Vagina (tissue), 2 donors: ENCODE measurements at places on chromosomes 5 and 9.

DNA sequence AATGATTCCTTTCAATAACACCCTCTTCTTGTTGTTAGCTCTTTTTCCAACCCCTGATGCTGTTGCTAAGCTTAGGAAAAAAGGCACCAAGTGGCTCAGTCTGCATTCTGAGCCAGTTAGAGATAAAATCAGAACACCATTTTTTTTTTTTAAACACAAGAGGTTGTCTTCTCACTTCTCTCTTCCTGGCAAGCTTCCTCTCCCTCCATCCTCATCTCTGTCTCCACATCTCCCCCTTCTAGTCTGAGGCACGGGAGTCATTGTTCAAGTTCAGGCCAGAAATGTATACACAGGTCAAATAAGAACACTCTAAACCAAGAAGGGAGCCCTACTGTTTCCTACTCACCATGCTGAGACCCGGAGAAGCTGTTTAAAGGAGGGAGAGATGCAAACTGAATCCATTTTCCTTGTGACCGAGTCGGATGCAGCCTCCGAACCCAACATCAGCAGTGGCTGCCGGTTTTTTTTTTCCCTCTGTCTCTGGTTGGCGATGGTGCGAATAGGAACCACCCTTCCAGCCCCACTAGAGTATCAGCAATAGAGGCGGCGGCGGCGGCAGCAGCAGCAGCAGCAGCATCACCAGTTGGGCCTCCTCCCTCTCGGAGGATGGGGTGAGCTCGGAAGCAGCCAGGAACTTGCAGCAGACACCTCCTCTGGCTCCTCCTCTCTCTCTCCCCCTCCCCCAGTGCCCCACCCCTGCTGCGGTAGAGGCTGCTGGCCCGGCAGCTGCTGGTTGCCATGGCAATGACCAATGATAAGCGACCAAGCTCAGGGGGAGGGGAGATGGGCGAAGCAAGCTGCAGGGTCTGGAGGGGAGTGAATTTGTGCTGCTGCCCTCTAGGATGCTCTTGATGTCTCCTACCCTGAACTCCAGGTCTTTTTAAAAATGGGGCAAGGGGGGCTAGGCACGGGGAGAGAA lies at the start of gene JAKMIP2:
Gene JAKMIP2 (minus strand): TSS at position 619 of the 919 bp plus-strand sequence. CDS start 110,922 bp downstream, outside the sequence.
- H3K36me3 ChIP-seq, result no peaks in the 10 kb centered on the region
- H3K27ac ChIP-seq, result no peak within 1 kb of the TSS
- DNase-seq, result no peak
- H3K27me3 ChIP-seq, result no peaks in the 10 kb centered on the region
- H3K4me1 ChIP-seq, result no peaks in the 10 kb centered on the region

- H3K4me1 ChIP-seq, result peaks cover 6% of the 10 kb centered on the region
- no peak for DNase-seq
- H3K4me3 ChIP-seq, result no peak overlapping the region
- H3K36me3 ChIP-seq, result no peaks in the 10 kb centered on the region
Measured at GRCh38 chr5:132176987-132177386, 50.7 kb downstream of the P4HA2 start.

GRCh38 chr9:127734247-127734746 lies 797 bp downstream of the TOR2A start:
- no peaks in the 10 kb centered on the region for H3K27me3 ChIP-seq
- DNase-seq, result no peak
- peak overlapping the region; percentile 79 for H3K4me3 ChIP-seq
- peaks cover 16% of the 10 kb centered on the region for H3K4me1 ChIP-seq

DNA sequence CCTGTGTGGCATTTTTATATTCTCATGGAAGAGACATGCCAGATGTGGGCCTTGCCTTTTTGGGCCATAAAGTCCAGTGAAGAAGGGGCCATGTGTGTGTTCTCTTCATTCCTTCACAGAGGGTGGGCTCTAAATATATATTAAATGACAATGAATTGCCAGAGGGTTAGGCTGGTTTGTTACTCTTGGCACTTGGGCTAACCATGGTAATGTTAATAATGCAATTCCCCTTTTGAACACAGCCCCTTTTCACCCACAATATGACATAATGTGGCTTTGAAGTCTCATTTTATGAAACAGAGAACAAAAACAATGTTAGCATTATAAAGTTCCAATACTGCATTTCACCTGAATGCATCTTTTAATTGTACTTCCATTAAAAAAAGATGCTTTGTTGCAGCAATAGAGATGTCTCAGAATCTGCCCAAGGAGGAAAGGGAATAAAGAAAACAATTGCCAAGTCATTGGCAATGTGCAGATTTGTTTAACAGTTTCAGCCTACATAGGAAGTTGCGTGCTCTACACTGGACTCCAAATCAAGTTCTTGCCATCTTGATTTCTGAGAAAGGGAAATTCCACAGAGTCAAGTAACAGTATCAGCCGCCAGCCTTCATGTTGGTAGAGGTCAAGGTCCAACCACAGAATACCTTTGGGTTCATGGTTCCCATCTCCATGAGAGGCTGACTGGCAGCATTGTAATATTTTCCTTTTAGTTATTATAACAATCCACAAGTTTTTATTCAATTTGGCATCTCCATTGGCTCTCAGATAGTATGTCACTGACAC lies 141.9 kb downstream of the SLC12A2 start:
- no peaks in the 10 kb centered on the region for H3K4me1 ChIP-seq
- H3K4me3 ChIP-seq, result no peak overlapping the region
- no peak overlapping the region for H3K27ac ChIP-seq
- no peak for DNase-seq
- no peaks in the 10 kb centered on the region for H3K36me3 ChIP-seq

DNA sequence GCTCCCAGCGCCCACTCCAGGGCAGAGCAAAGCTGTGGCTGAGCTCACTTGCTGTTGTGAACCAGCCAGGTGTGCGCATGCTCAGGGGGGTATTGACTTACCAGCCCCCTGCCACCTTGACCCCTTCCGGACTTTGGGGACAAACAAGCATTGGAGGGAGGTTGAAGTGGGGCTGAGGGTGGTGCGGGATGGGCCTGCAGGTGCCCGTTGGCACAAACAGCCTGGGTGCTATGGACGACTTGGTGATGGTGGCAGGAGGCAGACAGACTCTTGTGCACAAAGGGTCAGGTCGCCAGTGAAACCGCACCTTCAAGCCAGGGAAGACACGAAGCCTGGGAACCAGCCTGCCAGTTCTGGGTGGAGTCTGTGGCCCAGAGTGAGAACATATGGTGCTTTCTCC lies 858.5 kb upstream of the PTPRD start:
- no peaks in the 10 kb centered on the region for H3K36me3 ChIP-seq
- H3K27ac ChIP-seq, result no peak overlapping the region
- no peak overlapping the region for H3K4me3 ChIP-seq
- H3K4me1 ChIP-seq, result no peaks in the 10 kb centered on the region
- H3K27me3 ChIP-seq, result no peaks in the 10 kb centered on the region

- H3K4me3 ChIP-seq, result no peak overlapping the region
- H3K36me3 ChIP-seq, result no peaks in the 10 kb centered on the region
- H3K27ac ChIP-seq, result no peak overlapping the region
- no peaks in the 10 kb centered on the region for H3K27me3 ChIP-seq
- no peak for DNase-seq
- H3K4me1 ChIP-seq, result no peaks in the 10 kb centered on the region
Measured at GRCh38 chr5:63931836-63932235, 30.4 kb downstream of the HTR1A start.

- peak overlapping the region; percentile 50 for H3K27ac ChIP-seq
- H3K36me3 ChIP-seq, result no peaks in the 10 kb centered on the region
- peaks cover 5% of the 10 kb centered on the region for H3K27me3 ChIP-seq
- peaks cover 60% of the 10 kb centered on the region for H3K4me1 ChIP-seq
- no peak for DNase-seq
Measured at GRCh38 chr5:173324115-173325001, 3.9 kb downstream of the STC2 start.

- H3K4me1 ChIP-seq, result peaks cover 10% of the 10 kb centered on the region
- no peak overlapping the region for H3K27ac ChIP-seq
- H3K4me3 ChIP-seq, result no peak overlapping the region
Measured at GRCh38 chr9:27198190-27198589, 89.2 kb downstream of the TEK start.

DNA sequence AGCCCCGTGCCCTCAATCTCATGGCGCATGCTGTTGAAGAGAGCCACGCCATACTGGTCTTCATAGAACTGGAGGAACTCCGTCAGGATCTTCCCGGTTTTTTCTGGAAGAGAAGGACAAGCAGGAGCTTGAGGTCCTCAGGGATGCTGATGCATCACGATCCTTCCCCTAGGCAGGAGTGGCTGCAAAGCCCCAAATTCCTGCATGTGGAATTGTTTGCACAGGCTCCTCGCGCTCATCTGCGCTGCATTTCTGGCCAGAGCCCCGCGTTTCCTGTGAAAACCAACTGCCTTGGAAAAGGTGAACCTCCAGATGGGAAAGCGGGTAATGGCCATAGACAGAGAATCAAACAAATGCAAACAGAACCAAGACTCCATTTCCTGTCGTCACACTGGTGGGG lies 80.4 kb downstream of the LRSAM1 start:
- no peak overlapping the region for H3K4me3 ChIP-seq
- no peaks in the 10 kb centered on the region for H3K36me3 ChIP-seq
- H3K27ac ChIP-seq, result no peak overlapping the region
- peaks cover 51% of the 10 kb centered on the region for H3K4me1 ChIP-seq

DNA sequence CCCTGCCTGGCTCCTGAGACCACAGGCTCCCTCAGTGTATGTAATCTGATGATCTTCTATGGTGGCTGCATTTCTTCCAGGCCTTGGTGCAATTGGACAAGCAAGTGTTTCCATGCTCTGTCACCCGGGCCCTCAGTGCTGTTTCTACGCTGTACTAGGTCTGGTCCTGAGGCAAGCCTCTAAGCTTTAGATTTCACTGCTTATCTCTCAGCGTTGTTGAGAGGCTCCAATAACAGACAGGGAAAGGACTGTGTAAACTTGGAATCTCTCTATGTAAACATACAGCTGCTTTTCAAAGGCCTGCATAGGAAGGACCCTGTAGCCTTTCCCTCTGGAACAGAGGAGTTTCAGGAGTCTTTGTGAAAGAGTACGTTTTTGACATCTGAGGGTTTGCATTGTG lies 38.6 kb upstream of the NFIB start:
- H3K4me3 ChIP-seq, result no peak overlapping the region
- H3K36me3 ChIP-seq, result no peaks in the 10 kb centered on the region
- DNase-seq, result no peak
- no peaks in the 10 kb centered on the region for H3K27me3 ChIP-seq

DNA sequence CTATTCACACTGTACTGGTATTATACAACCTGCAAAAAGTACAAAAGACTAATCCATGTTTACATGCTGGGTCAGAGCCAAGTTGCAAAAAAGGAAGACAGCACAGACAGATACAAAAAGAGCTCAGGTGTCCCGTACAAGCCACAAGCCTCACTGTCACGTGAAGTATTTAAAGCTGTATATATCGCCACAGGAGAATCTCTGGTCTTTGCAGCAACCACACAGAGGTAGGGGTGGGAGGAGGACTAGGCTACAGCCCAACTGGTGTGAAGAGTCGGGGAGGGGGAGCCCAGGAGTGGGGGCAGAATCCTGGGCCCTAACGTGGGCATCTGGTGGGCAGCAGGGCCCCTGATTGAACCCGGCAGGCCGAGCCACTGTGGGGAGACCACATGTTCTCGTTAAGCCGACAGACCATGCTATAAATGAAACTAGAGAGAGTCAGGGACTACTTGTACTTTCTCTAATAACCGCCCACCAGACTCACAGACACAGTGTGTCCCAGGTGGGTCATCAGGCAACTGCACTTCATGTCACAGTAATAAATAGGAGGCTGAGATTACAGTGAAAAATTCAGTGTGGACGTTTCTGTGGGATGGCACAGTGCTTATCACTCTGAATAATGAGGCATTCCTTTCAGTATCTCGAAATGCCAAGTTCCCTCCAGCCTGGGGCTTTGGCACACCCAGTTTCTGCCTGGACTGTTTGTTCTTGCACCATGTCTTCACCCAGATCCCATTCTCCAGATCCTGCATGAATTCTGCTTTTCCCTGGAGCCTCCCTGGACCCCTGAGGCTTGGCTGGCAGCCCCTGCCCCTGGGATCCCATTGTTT lies 79.3 kb upstream of the SH3PXD2B start:
- H3K27ac ChIP-seq, result peak overlapping the region; percentile 43
- H3K27me3 ChIP-seq, result no peaks in the 10 kb centered on the region
- H3K36me3 ChIP-seq, result no peaks in the 10 kb centered on the region
- DNase-seq, result no peak
- H3K4me1 ChIP-seq, result peaks cover 22% of the 10 kb centered on the region
- H3K4me3 ChIP-seq, result no peak overlapping the region
